Activated CD8-positive, alpha-beta memory T cell treated with anti-CD3 and anti-CD28 coated beads for 48 hours (primary cell): ENCODE measurements at places on chromosomes 16 and 17.

DNA sequence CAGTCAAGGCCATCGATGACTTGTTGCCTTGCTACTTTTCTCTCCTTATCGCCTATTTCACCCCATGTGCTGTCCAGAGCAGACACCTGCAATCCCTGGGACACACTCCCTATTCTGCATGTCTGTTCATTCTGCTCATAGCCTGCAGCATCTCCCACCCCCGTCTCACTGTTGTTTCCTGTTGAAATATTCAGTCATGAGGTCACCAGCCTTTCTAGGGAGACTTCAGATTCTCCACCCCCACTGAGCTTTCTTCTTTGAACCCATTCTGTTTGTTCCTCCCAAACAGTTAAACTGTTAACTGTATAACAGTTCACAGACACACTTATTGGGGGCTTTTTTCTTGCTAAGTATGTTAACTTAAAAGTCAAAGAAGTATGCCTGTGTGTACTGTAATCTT lies 94.4 kb downstream of the AATF start:
- DNase-seq, result no peak

DNA sequence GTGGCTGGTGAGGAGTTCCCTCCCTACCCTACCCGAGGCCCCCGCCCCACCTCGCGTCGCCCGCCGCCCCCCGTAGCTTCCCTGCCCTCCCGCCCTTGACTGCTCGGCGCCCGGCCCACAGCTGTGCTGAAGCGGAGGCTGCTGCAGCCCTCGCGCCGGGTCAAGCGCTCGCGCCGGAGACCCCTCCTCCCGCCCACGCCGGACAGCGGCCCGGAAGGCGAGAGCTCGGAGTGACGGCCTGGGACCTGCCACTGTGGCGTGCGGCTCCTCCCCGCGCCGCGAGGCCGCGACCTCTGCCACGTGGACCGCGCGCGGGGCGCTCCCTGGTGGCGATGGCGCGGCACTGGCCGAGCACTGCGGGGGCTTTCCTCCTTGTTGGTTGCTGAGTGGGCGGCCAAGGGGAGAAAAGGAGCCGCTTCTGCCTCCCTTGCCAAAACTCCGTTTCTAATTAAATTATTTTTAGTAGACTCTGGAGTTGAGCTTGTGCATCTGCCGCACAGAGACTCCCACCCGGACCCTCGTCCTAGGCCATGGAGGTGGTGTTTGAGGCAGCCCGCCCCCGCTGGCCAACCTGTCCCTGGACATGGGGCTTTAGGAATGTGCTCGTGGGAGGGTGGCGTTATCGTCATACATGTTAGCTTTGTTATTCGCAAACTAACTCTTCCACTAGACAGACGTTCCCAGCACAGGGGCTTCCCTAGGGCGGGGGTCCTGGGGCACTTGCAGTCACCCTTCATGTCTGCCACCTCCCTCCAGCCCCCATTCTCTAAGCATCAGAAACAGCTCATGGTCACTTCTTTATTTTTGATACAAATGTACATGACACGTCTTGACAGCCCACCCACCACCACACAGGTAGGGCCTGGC lies 4.4 kb downstream of the TP53I13 start:
- no peak for DNase-seq

DNA sequence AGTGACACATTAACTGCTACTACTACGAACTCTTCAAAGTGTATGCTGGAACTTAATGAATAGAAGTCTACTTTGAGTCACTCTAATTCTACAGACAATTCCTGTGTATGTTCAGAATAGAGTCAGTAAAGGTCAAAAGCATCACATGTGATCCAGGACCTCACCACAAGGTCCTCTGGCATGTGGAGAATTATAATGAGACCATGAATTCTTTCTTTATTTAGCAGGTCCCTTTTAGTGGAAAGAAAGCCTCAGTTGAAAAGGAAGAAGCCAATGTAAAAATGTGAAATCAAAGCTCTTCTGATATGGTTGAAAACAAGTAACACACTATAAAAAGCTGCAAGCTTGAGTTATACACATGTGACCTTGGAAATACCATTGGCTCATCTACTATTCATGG lies 1612.1 kb upstream of the GOT2 start:
- DNase-seq, result no peak

- peak; percentile 70 for DNase-seq
Observed at GRCh38 chr16:57899771-57900661, 70.9 kb downstream of the CNGB1 start.

DNA sequence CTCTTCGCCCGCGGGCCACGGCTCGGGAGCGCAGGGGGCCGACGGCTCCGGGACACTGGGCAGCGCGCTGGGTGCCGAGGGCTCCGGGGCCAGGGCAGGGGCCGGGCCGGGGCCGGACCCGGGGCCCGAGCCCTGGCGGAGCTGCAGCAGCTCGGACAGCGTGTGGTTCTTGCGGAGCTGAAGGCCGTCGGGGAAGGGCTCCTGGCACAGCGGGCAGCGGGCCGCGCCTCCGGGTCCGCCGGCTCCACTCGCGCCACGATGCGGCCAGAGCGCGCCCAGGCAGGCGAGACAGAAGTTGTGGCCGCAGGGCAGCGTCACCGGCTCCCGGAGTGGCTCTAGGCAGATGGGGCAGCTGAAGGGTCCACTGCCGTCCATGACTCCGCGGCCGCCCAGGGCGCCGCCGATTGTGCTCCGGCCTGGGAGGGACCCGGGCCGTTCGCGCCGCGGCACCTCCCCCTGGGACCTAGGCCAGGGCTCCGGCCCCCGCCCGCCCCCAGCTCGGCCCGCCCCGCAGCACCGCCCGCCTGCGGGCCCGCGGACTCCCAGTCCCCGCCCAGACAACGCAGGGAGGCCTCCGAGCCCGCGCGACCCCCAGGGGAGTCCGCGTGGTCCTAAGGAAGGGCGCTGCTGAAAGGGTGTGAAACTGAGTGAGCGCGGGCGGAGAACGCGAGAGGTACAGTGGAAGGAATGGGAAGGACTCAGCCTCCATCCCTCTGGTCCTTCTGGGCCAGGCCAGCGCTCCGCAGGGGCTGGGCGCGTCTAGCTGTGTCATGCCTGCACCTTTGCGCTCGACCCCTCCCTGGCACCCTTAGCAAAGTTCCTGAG lies at the start of gene TRIM47:
TSS of gene TRIM47 (minus strand) at position 408 of the 825 bp plus-strand sequence. CDS start at position 375, 33 bp downstream.
- DNase-seq, result no peak

GRCh38 chr17:78723001-78723796 lies 58.9 kb downstream of the CYTH1 start:
- DNase-seq, result no peak

DNA sequence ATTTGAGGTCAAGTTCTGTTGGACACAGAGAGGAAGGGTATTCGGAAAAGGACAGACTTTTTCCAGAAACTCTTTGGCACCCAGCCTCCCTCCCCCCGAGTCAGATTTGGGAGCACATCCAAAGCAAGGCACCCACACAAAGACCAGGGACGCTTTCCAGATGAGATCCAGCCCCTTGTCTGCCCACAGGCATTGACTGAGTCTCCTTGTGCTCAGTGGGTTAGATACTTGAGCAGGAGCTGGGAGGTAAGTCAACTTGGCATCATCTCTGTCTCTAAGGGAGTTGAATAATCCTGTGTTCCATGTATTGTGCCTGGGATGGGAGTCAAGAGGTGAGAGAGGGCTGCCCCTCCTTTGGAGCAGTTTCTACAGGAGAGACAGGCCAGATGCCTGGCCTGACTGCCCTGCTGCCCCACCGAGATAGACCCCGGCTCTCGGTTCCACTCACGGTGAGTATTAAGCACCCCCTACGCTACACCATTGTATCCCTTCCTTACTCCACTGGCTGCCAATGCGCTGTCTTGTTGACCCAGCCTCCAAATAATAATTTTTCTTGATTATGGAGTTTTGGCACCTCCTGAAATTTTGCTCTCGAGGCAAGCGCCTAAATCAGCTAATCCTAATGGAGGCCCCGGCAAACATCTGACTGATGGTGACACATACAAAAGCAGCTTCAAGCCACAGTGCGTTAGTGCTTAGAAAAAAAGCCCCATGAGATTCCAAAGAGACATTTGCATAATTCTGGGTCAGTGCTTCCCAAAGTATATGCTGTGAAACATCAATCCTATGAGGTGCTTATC lies 29.6 kb upstream of the MAP3K14 start:
- DNase-seq, result no peak

GRCh38 chr16:22359679-22360078 lies 14.7 kb downstream of the CDR2 start:
- no peak for DNase-seq

GRCh38 chr16:81842564-81843242 lies 63.6 kb downstream of the PLCG2 start:
- no peak for DNase-seq

GRCh38 chr16:54957403-54958166 lies 26.9 kb downstream of the IRX5 start:
- DNase-seq, result peak; percentile 18

GRCh38 chr17:17694169-17695081 lies 13.2 kb downstream of the RAI1 start:
- DNase-seq, result peak; percentile 49

DNA sequence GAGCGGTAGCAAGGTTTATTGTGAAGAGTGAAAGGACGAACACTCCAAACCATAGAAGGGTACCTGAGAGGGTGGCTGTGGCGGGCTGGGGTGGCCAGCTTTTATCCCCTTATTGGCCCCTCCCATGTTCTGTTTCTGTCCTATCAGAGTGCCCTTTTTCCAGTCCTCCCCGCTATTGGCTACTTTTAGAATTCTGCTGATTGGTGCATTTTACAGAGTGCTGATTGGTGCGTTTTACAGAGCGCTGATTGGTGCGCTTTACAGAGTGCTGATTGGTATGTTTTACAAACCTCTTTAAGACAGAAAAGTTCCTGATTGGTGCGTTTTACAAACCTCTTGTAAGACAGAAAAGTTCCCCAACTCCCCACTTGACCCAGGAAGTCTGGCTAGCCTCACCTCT lies 12.5 kb downstream of the GSG1L2 start:
- no peak for DNase-seq

GRCh38 chr16:78789561-78789960 lies 690.1 kb downstream of the WWOX start:
- no peak for DNase-seq

- DNase-seq, result no peak
Observed at GRCh38 chr17:51682115-51682514, 421.8 kb downstream of the UTP18 start.

DNA sequence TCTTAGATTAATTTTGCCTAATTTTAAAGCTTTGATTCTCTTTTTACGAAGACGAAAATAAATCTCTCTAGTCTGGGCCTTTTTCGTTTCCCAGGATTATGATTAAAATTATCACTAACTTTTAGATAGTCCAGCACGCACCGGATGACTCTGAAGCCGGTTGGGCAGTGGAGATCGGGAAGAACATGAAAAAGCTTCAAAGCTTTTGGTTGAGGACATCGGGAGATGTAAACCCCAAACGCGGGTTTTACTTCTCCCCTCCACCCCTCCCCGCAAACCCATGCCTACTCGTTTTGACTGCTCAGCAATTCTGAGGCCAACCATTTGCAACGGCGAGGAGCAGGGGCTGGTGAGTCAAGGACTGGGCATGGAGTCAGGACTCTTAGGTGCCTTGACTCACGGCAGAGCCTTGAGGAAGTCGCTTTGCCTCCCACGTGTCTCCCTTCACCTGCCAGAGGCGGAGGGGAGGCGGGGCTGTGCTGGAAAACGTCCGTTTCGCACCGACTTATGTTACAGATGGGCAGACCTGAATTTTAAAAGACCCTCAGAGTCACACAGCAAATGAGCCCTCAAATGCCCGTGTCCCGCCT lies 989 bp upstream of the DUSP14 start:
- peak; percentile 44 for DNase-seq

DNA sequence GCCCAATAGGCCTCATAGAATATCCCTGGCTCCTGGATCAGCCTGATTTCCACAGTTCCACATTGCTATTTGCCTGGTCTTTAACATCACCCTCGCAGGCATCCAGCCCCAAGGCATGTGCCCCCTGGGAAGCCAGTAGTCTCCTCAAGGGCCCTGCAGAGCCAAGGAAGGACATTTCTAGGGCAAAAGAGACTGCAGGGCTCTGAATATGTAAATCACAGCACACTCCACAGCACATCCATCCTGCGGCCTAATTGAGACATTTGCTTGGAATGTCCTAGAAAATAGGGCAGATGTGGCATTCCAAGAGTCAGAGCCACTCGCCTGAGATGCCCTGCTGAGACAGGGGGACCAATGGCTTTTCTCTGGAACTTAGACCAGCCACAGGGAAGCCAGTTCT lies 11.4 kb upstream of the C16orf78 start:
- DNase-seq, result no peak

GRCh38 chr16:89720551-89720812 lies 216 bp downstream of the VPS9D1 start:
- peak; percentile 40 for DNase-seq
